Lower lobe of right lung (tissue), 2 donors: ENCODE measurements at places on chromosomes 6 and 20. TPM values are rescaled to one million over a fixed set of nuclear protein-coding genes. Genes with fewer than 3 reads are reported as not detected.

- no peaks in the 10 kb centered on the region for H3K27me3 ChIP-seq
- no peak overlapping the region for H3K4me3 ChIP-seq
- no peak for DNase-seq
- H3K36me3 ChIP-seq, result no peaks in the 10 kb centered on the region
- no peaks in the 10 kb centered on the region for H3K4me1 ChIP-seq
Observed at GRCh38 chr20:55266361-55266760, 739.0 kb downstream of the CBLN4 start.

GTSF1L gene
- total RNA-seq, result not detected

DNA sequence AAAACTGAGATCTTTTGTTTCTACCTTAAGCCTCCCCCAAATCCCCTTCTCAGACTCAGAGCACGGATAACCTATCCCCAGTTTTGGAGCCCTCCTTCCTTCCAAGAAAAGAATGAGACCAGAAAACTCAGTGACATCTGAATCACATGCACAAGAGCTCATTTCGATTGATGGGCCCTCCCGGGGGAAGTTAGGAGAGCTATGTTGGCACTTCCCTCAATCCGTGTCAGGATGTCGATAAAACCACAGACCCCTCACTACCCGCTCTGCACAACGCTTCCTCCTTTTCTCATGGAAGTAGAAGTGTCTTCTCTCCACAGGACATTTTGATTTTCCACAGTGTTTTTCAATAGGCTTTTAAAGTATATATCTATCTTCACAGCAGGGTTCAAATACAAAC lies 332.4 kb downstream of the HACE1 start:
- H3K4me1 ChIP-seq, result peaks cover 9% of the 10 kb centered on the region
- DNase-seq, result no peak
- H3K27ac ChIP-seq, result no peak overlapping the region
- H3K27me3 ChIP-seq, result no peaks in the 10 kb centered on the region
- H3K36me3 ChIP-seq, result no peaks in the 10 kb centered on the region

- no peaks in the 10 kb centered on the region for H3K36me3 ChIP-seq
- no peak for DNase-seq
- H3K27me3 ChIP-seq, result no peaks in the 10 kb centered on the region
Observed at GRCh38 chr6:21115111-21115510, 478.4 kb upstream of the SOX4 start.

- peak overlapping the region; percentile 77 for H3K4me3 ChIP-seq
- peak; percentile 46 for DNase-seq
- peak overlapping the region; percentile 59 for H3K27ac ChIP-seq
- H3K36me3 ChIP-seq, result no peaks in the 10 kb centered on the region
Observed at GRCh38 chr6:105991561-105992314, 94.4 kb upstream of the PRDM1 start.

GRCh38 chr6:4067673-4068072 lies 11.3 kb downstream of the FAM217A start:
- no peak for DNase-seq
- H3K4me3 ChIP-seq, result no peak overlapping the region
- H3K27ac ChIP-seq, result no peak overlapping the region

SEL1L2 gene
- total RNA-seq, result not detected

- H3K4me1 ChIP-seq, result no peaks in the 10 kb centered on the region
- H3K27ac ChIP-seq, result no peak overlapping the region
- no peaks in the 10 kb centered on the region for H3K27me3 ChIP-seq
- peaks cover 34% of the 10 kb centered on the region for H3K36me3 ChIP-seq
- no peak for DNase-seq
Observed at GRCh38 chr6:26431258-26432172, 8.8 kb upstream of the BTN3A3 start.
